Epithelial cell of umbilical artery (primary cell): ENCODE measurements at places on chromosomes 12 and 14. TPM values are rescaled to one million over a fixed set of nuclear protein-coding genes. Genes with fewer than 3 reads are reported as not detected.

The IPO8 gene
- 28.3 and 37.8 TPM in 2 replicates for total RNA-seq

The P2RX2 gene
- total RNA-seq, result not detected in 2 replicates

The MIPOL1 gene
- total RNA-seq, result 30.2 and 36.0 TPM in 2 replicates

The TAS2R13 gene
- total RNA-seq, result 0.32 and 1.8 TPM in 2 replicates

The CELA1 gene
- not detected in 2 replicates for total RNA-seq
